ENCODE measurements at places on chromosomes 4 and X.

DNA sequence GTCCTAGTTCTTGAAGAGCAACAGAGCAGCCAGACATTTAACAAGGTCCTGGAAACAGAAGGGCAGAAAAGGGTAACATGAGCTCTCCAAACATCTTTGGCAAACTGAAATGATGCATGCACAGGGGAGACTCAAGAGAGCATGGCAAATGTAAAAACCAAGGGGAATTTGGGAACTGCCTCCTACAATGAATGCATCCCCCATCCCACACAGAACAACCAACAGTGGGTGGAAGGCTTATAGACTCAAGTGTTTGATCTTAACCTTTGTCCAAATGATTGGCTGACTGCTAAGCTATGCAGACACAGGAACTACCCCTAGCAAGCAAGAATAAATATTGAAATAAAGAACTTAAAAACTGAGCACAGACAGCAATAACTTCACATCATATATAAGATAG is 74.4 kb downstream of the CENPC start:
- no peak for DNase-seq

DNA sequence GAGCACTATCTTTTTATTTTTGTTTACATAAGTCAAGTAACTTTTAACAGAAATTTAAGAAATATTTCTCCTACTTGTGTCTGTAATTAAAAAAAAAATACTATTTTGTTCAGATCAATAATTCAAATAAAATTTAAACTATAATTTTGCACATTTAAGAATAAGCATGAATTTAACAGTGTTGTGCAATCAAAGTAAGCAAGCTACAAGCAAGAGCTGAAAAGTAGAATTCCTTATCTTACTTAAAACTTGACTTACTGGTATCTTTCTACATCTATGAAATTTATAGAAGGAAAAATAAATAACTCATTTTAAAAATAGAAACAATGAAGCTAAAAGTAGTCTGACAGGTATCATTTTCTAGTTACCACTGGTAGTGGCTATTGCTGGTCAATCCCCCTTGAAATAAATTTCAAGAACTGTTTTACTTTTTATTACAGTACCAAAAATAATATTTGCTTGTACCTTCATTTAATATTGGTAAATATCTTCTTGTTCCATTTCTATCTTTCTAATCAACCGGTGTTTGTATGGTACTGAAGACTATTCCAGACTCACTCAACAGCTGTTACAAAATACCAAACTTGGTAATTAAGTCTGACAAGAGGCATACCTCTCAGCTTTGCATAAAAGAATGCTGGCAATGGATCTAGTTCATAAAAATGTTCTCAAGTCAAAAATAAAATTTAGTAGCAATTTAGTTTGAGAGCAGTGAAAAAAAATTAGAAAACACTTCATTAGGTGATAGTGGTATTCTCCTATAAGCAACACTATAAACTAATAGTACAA is 62.2 kb downstream of the NOCT start:
- DNase-seq: no peak

DNA sequence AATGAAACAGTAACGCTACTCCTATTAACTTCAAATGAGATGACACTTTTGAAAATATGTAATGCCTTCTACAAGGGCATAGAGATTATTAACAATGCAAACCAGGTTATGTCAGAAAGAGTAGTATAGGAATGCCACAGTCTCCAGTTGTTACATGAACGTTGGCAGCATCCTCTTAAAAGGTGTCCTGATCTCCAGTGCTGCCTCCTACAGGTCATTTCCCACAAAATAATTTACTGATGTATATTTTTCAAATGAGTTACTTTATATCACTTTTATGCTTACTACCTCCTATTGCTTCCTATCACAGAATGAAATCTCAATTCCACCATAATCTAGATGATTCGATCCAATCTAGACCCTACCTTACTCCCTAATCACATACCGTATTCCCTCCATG is 195.2 kb upstream of the EPHA5 start:
- no peak for DNase-seq

- no peak for DNase-seq
Observed at GRCh38 chr4:182939680-182940079, 22.5 kb upstream of the DCTD start.

DNA sequence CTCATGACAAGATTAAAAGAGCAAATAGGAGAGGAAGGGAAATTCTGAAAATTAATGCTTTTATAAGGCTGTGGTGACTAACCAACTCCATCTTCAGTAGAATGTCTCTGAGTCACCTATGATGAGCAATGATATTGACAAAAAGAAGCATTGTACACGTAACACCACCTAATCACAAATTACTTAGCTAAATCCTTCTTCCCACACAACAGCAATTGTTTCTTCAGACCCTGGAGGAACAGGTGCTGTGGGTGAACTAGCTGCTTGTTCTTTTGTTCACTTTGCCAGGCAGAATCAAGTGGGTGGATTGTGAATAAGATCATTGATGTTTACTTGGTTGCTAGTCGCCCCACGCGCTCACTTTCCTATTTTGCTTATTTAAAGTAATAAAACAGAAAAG is 315.5 kb downstream of the CAMK2D start:
- peak; percentile 81 for DNase-seq

GRCh38 chrX:136754651-136755050 is 26.1 kb downstream of the ARHGEF6 start:
- peak; percentile 30 for DNase-seq

DNA sequence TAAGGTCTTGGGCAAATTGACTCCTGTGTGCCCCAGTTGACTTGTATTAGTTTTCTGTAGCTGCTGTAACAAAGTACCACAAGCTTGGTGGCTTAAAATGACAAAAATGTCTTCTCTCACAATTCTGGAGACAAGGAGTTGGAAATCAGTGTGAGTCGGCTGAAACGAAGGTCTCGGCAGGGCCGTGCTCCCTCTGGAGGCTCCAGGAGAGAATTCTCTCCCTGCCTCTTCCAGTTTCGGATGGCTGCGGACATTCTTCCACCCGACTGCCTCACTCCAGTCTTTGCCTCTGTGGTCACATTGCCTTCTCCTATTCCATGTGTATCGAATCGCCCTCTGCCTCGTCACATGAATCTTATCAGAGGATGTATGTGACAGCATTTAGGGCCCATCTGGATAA is 66.0 kb upstream of the PHOX2B start:
- peak; percentile 3 for DNase-seq

GRCh38 chr4:148017801-148018200 is 285.9 kb downstream of the ARHGAP10 start:
- DNase-seq: no peak

DNA sequence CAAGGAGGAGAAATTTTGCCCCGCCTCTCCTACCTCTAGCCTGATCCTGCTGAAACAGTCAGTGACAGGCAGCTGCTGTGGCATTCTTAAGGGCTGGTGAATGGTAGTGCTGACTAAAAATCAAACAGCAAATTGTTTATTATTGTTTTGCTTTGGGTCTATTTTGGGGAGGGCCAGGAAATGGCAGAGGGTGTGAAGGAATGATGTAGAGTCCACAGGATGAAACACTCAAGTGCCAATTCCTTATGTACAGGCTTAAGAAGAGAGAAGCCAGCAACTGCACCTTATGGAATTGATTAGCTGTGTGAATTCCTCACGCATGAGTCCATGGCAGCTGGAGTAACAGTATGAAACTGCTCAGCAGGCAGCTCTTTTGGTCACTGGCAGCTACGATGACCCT is 39.7 kb downstream of the VEGFC start:
- peak; percentile 62 for DNase-seq

- DNase-seq: no peak
Observed at GRCh38 chr4:6386091-6386490, 86.3 kb downstream of the PPP2R2C start.

- no peak for DNase-seq
Observed at GRCh38 chrX:70039758-70040157, 10.0 kb downstream of the AWAT2 start.

- DNase-seq: no peak
Observed at GRCh38 chr4:93842601-93843252, 14.2 kb downstream of the ATOH1 start.

DNA sequence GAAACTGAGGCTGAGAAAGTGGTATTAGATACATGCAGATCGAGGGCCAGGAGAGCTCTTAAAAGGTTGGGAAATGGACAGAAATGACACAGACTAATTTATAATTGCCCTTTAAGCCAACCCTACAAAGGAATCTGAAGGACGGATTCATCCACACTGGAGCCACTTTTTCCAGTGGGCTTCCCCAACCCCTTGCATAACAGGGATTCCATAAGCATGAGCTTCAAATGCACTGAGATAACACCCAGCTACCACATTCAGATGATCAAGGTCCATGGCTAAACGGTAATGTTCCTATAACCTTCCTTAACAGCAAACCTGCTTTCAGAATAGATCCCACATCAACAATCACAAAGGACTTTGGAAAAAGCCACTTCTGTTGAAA is 34.2 kb downstream of the PLAC1 start:
- DNase-seq: no peak

- no peak for DNase-seq
Observed at GRCh38 chr4:184771416-184771815, 37.5 kb upstream of the CENPU start.

GRCh38 chr4:4724321-4724720 is 135.1 kb upstream of the MSX1 start:
- no peak for DNase-seq

DNA sequence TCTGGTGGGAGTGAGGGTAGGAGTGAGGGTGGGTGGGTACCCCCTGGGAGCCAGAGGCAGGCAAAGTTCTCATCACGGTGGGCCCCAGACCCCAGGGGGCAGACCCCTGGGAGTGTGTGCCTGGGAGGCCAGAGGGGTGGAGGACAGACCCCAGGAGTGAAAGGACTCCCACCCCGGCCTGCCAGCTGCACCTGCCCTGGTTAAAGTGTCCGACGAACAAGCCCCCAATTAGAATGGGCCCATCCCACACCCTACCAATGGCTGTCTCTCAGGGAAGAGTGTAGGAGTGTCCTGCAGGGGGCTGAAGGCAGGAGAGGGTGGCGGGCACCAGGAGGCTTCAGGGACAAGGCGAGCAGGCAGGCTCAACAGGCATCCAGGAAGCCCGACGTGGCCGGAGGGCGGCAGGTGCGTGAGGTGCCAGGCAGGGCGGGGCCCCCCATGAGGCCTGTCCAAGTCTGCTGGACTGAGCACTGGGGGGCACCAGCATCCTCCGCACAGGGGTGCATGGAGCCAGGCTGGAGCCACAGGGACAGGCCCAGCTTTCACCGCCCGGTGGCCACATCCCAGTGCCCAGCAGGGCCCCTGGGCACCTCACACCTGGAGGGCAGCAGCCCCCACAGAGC is 8.7 kb downstream of the PDE6B start:
- no peak for DNase-seq

GRCh38 chr4:139367421-139368090 is 65.3 kb upstream of the NDUFC1 start:
- no peak for DNase-seq

- DNase-seq: no peak
Observed at GRCh38 chr4:141871086-141871770, 234.8 kb downstream of the IL15 start.

DNA sequence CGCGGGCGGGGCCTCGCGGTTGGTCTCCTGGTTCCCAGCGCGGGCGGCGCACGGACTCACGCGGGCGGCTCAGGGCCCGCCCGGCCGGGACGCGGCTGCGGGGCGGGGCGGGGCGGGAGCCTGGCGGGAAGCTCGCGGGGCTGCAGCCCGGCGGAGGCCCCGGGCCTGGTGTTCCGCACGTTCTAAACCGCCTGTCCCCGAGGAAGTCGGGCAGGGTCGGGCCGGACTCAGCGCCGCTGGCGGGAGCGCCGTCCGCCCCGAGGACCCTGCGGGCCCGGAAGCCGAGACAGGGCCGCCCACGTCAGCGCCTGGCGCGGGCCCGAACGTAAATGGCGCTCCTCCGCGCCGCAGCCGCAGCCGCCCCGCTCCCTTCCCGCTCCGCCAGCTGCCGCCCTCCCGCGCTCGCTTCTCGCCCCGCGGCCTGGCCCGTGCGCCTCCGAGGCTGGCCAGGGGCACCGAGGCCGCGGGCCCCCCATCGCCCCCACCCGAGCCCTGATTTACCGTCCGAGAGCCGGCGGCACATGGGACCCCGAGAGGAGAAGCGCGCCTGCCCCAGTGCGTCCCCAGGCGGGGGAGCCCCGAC is 309 bp upstream of the CTBP1 start:
- DNase-seq: peak; percentile 80

- DNase-seq: no peak
Observed at GRCh38 chrX:141201962-141202361, 25.0 kb upstream of the LDOC1 start.

DNA sequence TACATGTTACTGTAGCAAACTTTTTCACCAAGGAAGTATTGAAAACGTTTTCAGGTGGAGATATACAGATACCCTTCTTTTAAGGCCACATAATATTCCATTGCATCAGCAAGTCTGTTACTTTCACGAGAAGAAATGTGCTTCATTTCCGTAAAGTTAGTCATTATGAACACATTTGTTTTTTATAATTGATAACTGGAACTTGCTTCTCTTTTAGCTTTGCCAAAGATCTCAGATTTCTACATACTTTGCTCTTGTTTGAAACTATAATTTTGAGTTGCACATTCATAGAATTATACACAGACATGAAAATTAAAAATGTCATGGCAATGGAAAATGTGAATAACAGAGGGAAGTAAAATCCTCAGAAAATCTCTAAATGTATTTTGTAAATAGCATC is 128.7 kb upstream of the GIMD1 start:
- no peak for DNase-seq

DNA sequence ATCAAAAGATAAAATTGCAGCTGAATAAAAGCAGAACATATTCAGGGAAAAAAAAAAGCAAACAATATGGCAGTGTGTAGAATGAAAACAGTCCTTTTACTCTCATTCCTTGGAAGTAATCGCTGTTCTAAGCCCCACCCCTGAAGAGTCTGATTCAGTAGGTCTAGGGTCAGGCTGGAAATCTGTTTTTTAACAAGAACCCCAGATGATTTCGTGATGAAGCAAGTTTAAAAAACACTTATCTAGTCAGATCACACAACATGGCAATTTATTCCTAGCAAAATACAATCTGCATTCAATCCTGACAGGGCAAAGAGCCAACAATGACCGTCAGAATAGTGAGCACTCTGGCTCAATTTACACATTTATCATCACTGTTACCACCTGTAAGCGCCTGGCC is 16.1 kb downstream of the FAM120C start:
- DNase-seq: no peak

DNA sequence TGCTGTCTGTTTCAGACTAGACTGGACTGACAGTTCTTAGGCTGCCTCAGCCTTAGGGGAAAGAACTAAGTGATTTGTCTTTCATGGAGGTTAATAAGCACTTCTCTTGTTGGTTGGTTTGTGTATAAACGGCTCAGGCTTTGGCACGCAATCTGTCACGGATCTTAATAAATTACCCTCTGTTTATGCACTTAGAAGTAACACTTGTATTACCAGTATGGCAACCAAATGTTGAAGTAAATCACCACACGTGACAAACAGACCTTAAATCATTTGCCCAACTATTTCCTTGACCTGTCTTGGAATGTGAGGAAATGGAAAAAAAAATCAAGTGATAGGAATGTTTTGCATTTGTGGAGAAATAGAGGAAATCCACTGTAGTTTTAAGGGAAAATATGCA is 69.9 kb downstream of the TEX13A start:
- DNase-seq: no peak

- no peak for DNase-seq
Observed at GRCh38 chr4:73862322-73862721, 6.9 kb upstream of the CXCL1 start.
